ENCODE measurements at places on chromosomes 2 and 18.
A peak's percentile ranks its signal among the peaks of the same experiment; 100 is the strongest.

GRCh38 chr2:28420722-28421121 lies 28.1 kb downstream of the FOSL2 start:
- DNase-seq = no peak

DNA sequence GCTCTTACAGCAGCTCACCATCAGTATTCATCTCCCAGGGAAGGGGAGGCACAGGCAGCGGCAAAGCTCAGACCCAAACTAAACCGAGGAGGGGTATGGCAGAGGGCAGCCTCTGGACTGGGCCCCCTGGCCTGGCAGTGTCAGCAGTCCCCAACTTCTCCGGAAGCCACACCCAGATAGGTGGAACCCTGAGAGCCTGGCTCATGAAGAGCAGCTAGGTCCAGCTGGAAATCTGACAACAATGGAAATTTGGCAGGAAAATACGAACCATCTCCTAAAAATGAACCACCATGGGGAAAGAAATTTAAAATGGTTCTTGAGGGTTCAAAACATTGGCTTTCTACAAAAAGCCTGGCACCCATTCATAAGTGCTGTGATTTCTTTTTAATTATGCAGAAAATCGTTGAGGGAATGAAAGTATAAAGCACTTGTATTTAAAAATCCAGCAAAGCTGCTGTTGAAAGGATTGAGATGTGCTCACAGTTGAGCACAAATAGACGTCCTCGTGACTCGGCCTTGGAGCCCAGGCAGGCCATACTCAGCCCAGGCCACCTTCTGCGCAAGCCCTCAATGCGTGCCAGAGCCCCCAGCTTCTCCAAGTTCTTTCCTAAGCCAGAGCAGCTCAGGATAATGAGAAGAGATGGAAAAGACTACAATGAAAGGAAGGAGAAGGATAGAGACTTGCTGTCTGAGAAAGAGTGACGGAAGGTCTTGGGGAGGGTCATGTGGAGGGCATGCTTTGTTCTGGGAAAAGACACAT lies 93.0 kb downstream of the COL6A3 start:
- no peak for DNase-seq

DNA sequence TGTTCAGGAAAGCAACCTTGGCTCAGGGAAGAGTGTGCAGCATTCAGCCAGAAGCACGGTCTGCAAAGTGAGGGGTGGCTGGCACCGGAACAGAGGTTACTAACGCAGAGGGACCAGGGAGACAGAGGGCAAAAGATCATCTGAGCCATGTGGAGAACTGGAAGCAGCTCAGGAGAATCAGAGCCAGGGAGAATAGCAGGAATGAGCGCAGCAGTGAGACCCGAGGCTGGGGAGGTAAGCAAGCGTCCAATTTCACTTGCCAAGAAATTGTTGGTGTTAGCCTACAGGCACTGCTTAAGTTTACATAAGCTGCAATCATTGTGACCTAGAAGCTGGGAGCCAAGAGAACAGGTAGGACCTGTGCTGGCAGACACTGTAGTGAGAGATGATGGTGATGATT lies 372.6 kb upstream of the POU3F3 start:
- no peak for DNase-seq

DNA sequence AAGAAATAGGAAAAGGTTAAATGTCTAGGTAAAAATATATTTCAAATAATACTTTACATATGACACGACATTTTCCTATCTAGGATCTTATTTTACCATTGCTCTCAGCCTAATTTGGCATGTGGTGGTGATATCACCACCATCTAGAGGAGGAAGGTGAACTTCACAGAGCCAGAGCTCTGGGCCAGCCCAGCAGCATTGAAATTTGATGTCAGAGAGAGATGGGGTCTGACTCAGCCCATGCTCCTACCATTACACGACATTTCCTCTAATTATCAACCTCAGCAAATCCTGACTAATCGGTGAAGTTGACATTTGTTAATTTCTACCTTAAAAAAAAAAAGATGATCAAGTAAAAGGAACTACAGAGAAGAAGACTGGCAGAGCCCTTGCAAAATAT lies 42.3 kb downstream of the LRRTM4 start:
- DNase-seq = no peak

DNA sequence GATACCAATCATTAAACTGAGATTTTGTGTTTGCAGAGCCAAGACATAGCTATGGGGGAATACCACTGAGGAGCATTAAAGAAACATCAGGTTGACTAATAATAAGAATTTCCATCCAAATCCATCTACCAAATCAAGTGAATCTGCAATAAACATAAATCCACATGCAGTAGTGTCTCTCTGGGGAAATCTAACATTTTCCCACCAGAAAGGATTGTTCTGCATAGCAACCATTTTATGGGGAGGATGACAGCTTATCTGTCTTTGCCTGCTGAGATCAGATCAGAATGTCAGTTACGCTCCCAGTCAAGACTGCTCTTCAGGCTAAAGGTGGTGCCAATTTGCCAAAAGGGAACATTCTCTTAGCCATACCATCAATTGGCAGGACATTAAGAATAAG lies 1098.9 kb upstream of the CHAC2 start:
- DNase-seq = no peak

GRCh38 chr18:4870177-4870773 lies 326.8 kb downstream of the AKAIN1 start:
- DNase-seq = no peak

DNA sequence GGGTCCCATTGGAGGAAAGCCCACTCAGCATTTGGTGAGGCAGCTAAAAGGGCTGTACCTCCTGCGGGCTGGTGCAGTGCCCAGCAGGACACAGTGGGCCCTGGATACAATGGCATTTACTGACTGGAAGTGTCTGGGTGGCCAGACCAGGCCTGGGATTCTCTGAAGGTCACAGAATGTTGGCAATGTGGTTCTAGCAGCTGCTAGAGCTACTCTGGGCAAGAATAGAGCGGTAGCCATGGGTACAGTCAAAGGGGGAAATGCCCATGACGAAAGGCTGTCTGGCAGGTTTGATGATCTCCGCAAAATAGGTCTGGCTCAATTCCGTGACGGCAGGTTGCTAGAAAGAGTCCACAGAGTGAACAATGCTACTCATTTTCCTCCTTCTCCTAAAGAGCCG lies 241.8 kb downstream of the AFF3 start:
- DNase-seq = no peak

DNA sequence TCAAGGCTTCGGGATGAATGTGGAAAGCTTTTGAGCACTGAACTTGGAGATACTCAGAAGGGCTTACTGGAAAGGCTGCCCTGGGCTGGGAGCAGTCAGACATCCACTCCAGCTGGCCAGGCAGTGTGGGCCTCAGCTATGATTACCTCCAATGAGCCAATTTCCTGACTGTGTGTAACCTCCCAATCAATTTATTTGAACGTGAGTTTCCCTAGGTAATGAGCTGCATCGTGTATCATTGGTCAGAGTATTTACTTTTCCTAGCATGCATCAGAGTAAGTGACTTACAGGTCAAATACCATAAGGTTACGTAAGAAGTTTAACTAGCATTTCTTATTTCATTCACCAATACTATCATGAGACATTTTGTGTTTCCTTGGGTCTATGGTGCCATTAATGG lies 11.0 kb upstream of the CTAGE1 start:
- DNase-seq = no peak

- no peak for DNase-seq
Observed at GRCh38 chr2:214537929-214538328, 127.1 kb downstream of the VWC2L start.

- DNase-seq = no peak
Observed at GRCh38 chr2:102891296-102891695, 129.5 kb downstream of the TMEM182 start.

- DNase-seq = peak; percentile 26
Observed at GRCh38 chr2:240326246-240326645, 109.2 kb upstream of the GPC1 start.

All from activated CD8-positive, alpha-beta memory T cell treated with anti-CD3 and anti-CD28 coated beads, Interleukin-2, amount 10 ng/mL, durations not matched to agents 7 days and 5 days (primary cell).